ENCODE measurements at places on chromosomes 1 and 21.

GRCh38 chr1:67960766-67961165, 89.7 kb downstream of the DIRAS3 start:
- no peak for DNase-seq

DNA sequence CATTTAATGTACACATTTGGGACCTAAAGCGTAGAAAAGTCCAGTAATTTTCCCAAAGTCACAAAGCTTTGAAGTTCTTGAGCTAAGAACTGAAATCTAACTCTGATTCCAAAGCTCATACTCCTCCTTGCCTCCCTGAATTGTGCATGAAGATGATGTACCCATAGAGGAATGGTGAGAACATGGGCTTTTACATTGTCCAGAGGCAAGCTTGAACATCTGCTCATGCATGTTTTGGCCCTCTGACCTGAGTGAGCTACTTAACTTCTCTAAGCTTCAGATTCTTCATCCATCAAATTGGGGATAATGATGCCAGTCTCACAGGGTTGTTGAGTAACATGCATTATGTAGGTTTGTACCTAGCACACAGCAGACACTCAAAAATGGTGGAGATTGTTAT, 258.4 kb upstream of the HOOK1 start:
- DNase-seq = no peak

DNA sequence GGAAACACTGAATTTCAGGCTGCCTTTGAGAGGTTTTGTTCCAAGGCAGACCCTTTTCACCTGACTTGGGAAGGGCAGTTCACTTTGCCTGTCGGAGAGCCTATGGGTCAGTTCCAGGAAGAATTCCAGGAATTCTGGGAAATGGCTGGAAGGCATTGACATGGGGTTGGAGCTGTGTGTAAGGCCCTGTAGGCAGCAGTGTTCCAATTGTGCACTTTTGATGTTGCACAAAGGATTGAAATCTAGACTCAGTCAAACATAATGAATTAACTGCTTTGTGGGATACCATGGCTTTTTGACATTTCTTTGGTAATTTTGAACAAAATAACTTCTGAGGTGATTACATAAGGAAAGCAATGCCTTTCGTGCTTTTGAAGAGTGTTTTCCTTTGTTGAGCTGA, 184.6 kb downstream of the SDCCAG8 start:
- no peak for DNase-seq

DNA sequence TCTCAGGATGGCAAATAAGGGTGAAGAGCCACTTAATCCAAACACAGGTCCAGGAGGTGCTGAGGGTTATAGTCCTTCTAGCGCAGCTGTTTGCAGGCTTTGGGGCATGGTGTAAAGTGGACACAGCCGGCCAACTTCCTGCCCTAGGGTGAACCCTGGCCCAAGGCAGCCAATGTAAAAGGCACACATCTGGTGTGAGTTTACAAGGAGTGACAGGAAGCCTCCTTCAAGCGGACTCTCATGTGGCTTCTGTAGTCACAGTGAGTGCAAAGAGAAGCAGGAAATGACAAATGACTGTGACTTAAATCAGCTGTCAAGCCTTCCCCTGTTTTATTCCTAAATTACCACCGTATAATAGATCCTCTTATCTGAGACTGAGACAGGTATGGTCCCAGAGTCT, 213.0 kb downstream of the CRB1 start:
- DNase-seq = no peak

Data from C1 segment of cervical spinal cord (tissue), 14 donors.